Endodermal cell (in vitro differentiated cells): ENCODE measurements at places on chromosomes 5 and 9. TPM values are rescaled to one million over a fixed set of nuclear protein-coding genes. Genes with fewer than 3 reads are reported as not detected.

Gene FOXD4L3
- not detected in 3 replicates for total RNA-seq

- no peak for DNase-seq
These were observed 70.4 kb upstream of the ANKRD55 start for GRCh38 chr5:56303511-56303910.

GRCh38 chr5:119288379-119289033 lies 67.3 kb upstream of the TNFAIP8 start:
- no peak for DNase-seq

GRCh38 chr9:89790542-89791109 lies 185.8 kb downstream of the GADD45G start:
- DNase-seq, result peak; percentile 29

DNA sequence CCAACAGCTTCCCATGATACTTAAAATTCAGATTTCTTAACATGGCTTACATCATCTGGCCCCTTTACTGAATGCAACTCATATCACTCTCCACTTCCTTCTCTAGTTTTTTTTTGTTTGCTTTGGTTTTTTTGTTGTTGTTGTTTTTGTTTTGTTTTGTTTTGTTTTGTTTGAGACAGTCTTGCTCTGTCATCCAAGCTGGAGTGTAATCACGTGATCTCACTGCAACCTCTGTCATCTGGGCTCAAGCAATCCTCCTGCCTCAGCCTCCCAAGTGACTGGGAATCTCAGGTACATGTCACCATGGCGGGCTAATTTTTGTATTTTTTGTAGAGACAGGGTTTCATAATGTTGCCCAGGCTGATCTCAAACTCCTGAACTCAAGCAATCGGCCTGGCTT lies 41.4 kb downstream of the CPLANE1 start:
- no peak for DNase-seq

DNA sequence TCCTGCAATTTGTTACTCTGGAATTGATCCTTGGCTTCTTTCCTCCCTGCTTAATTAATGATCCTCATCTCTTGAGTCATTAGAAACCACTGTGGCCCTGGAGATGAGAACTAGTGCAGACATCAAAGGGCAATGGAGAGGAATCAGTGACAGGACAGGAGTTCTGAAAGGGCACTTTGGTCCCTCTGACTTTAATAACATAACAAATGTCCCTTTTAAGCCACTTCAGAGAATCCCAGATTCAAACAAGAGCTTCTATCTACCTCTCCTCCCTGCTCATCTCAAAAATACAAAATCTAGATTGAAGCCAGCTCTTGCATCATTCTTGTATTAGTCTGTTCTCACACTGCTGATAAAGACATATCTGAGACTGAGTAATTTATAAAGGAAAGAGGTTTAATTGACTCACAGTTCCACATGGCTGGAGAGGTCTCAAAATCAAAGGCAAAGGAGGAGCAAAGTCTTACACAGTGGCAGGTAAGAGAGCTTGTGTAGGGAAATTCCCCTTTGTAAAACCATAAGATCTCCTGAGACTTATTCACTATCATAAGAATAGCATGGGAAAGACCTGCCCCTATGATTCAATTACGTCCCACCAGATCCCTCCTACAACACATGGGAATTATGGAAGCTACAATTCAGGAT lies 139.1 kb downstream of the PLPPR1 start:
- DNase-seq, result no peak

Gene SPINK13
- not detected in 2 replicates for total RNA-seq

DNA sequence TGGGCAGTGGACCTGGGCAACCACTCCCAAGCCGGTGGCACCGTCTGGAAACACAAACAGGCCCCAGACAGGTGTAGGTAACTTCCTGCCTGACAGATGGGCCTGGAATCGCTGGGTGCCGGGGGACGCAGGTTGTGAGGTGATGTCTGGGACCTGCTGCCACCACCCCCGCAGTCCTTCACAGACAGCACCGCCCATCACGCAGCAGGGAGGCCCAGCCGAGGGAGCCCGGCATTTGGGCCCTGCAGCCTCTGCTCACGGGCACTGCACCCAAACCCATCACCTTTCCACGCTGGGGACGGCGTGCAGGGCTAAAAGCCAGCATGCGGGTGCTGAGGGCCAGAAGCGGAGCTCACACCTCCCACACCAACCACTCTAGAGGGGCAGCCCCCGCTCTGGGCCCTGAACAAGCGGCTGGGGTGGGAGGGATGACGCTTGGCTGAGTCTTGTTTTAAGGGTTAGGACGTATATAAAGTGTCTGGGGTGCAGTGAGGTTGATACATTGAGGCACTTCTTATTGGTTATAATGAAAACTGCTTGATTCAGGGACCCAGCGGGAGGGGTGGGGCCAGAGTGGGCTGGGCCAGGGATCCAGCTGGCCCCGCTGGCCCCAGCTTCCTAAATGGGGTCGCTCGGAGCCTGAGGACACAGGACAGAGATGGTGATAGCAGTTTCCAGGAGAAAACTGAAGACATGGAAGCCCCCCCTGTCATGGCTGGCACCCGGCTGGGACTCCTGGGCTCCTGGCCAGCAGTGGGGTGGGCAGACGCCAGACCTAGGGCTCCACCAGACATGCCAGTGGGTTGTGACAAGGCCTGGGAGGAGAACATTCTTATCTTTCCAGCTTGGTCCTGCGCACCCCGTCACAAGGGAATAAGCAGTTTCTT lies 11.3 kb downstream of the MYMK start:
- DNase-seq, result no peak

Gene FAM169A
- 46.7 and 50.5 TPM in 2 replicates for total RNA-seq

DNA sequence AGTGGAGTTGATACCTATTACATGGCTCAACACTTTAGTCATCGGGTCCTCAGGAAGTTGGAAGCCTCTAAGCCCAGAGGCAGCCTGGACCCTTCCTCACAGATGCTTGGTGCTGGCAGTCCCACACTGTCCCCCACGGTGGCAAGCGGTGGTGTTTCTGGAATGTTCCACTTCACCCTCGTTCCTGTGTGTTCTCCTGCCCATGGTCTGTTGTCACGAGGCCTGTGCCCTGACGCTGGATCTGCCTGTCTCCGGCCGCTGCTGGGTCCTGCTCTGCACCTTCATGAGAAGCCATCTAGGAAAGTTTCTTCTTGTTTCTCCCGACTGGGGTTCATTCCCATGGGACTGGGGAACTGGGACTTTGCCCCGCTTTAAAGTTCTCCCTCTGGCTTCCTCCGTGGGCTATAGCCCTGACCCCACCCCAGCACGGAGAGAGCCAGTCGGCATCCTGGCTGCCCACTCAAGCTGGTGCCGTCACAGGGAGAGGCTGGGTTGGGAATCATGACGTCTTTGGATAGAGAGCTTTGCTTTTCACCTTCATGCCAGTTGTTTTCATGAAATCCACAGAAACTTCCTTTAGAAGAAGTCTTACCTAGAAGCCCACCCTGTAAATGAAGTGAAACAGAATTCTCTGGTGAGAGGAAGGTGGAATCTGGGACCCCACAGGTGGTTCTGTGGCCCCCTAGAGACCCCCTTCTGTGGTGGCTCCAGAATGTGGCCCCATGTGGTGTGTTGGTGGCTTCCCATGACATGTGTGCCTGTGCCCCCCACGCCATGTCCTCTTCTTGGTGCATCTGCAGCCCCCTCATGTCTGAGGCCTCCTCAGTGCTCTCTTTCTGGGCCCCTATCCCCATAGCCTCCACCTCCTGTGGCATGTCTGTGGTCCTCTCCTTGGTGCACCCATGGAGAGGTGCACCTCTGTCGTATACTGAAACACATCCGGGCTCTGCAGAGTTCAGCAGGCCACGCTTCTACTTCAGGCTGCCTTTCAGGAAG lies 43.8 kb downstream of the TRIP13 start:
- DNase-seq, result peak; percentile 31

GRCh38 chr5:58849921-58850667 lies 267.2 kb downstream of the RAB3C start:
- peak; percentile 81 for DNase-seq

Gene TMEM38B
- 47.6 to 53.9 TPM (median 48.0 TPM) in 3 replicates for total RNA-seq

- no peak for DNase-seq
These were observed 188.4 kb downstream of the TSSK1B start for GRCh38 chr5:113246361-113246870.

GRCh38 chr5:173498739-173499470 lies 117.5 kb downstream of the BOD1 start:
- peak; percentile 75 for DNase-seq

- no peak for DNase-seq
These were observed 287.0 kb downstream of the SH3GL2 start for GRCh38 chr9:17865881-17866280.

DNA sequence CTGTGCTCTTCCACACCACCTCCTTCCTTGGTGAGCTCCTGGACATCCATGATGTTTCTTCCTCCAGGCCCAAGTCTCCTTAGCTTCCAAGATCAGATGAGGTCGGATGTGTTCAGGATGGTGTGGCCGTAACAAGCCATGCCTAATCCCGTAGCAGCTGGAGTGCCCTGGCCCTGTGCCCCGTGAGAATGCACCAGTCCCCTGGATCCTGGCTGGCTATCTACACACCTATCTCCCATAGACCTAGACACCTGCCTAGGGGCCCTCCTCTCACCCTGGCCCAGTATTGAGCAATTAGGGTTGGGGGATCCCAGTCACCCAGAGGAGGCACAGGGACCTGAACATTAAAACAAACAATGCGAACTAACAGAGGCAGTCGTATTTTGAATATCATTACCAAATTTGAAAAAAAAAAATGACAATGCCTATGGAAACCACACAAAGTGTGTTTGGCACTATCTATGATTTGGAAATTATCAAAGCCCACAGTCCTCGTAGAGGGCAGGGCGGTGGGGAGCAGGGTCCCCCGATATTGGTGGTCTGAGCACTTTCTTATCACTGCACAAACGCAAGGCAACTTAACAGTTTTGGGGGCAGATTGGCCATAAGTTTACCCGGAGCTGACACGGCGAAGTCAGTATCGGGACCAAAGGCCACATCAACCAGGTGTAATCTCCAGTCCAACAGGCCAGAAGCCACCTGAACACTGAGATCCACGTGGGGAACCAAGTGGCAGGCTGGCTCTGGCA lies 13.2 kb downstream of the ENG start:
- no peak for DNase-seq

Gene CANX
- 615 and 659 TPM in 2 replicates for total RNA-seq

- DNase-seq, result peak; percentile 14
These were observed 22.7 kb upstream of the COL5A1 start for GRCh38 chr9:134618833-134619447.

Gene PCDHGA4
- total RNA-seq, result 4.0 and 5.0 TPM in 2 replicates

DNA sequence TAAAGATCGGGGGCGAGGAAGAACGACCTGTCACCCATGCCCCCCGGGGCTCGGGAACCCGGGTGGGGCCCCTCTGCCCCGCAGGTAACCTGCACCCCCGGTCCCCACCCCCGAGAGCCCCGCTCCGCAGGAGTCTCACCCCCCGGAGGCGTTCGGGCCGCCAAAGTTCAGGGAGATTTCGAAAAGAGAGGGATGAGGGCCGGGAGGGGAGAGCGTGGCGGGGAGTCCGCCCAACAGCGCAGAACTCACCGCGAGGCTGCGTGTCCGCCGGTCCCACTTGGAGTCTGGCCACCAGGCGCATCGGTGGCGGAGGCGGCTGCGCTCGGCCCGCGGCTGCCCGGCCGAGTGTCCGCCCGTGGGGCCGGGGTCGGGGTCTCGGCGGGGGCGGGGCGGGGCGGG lies at the start of gene PHF19:
PHF19 (minus strand) TSS at position 347 of the 399 bp plus-strand sequence. CDS start 2,447 bp downstream, outside the sequence.
- peak; percentile 67 for DNase-seq

Gene SHOC1
- total RNA-seq, result not detected in 3 replicates

DNA sequence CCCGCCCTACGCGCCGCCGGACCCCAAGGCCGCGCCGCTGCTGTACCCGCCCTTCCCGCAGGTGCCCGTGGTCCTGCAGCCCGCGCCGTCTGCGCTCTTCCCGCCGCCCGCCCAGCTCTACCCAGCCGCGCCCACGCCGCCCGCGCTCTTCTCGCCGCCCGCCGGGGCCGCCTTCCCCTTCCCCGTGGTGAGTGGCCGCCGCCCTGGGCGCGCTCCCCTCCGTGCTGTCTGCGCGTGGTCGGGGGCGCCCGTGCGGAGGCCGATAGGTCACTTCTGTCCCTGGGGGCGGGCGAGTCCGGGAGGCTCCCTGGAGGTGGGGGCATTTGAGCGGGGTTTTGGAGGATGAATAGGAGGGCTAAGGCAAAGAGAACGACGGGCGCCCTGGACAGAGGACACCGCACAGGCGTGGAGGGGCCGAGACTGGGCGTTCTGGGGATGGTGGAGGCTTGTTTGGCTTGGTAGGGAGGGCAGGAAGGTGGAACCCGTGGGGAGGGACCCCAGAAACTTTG lies 9.6 kb downstream of the PRRT1B start:
- peak; percentile 67 for DNase-seq

Gene ANKRD34B
- 0.14 and 0.20 TPM in 2 replicates for total RNA-seq

Gene LCN1
- not detected in 2 replicates for total RNA-seq

DNA sequence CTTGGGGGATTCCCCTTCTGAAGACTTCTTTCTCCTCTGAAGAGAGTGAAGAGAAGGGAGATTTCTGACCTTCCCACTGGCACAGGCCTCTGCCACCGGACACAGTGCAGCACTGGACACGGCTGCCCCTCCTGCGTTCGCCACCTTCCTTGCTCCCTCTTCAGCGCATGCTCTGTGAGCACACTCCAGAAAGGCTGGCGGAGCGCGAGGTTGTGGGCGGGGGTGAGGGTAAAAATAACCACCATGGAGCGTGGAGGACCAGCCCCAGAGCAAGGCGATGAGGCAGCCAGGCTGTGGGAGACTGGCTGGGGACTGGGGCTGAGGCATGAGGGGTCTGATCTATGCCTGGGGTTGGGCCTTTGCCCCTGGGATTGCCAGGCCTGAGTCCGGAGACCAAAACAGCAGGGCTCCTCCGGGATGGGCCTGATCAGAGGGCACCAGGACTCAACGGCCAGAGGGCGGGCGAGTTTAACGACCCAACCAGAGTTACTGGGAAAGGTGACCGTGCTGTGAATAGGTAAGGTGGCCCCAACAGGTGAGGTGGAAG lies 97.2 kb downstream of the ROR2 start:
- DNase-seq, result peak; percentile 47

Gene NMUR2
- total RNA-seq, result 0.11 TPM in 1 of 2 replicates, not detected in the other

GRCh38 chr5:97547999-97548738 lies 365.1 kb upstream of the RIOK2 start:
- no peak for DNase-seq

Gene SNX18
- 18.6 to 19.7 TPM (median 19.7 TPM) in 3 replicates for total RNA-seq

DNA sequence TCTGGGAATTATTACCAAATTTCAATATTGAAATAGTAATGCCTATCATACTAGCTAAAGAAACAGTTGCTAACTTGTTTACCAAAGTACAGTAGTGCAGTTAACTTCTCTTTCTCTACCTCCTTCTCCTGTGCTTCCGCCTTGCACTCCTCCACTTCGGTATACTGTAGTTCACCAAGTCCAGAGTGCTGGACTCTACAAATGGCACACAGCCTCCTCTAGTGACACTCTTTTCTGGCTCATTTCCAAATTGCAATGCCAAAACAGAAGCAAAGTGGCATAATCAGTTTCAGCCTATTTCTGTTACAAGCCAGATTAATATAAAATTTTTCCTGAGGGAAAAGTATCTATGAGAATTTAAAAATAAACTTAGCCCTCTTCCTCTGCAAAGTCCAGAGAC lies 86.0 kb upstream of the RASGRF2 start:
- DNase-seq, result no peak

GRCh38 chr5:131789765-131790164 lies 7.1 kb downstream of the FNIP1 start:
- no peak for DNase-seq

Gene PTGDS
- total RNA-seq, result 13.8 and 15.1 TPM in 2 replicates

Gene STING1
- 0.20 and 0.43 TPM in 2 replicates for total RNA-seq

- no peak for DNase-seq
These were observed 80.8 kb upstream of the IL12B start for GRCh38 chr5:159411115-159411514.
